ENCODE measurements at places on chromosomes 3 and 15.

DNA sequence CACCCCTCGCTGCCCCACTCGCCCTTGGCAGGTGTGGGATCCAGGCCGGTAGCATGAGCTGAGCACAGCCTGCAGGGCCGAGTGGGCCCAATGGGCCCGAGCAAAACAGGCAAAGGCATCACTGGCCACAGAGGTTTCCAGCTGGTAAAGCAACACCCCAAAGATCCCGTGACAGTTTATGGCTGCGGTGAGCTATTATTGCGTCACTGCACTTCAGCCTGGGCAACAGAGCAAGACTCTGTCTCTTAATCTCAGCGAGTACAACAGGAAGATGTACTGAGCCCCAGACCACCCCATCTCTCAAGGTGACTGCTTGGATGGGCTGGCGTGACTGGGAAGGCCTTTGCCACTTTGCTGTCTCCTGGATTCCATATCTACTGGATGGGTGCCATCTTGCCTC lies 4.3 kb downstream of the JMJD7 start:
- no peak for DNase-seq
- no peaks in the 10 kb centered on the region for H3K36me3 ChIP-seq

GRCh38 chr3:188695241-188695640 lies 476.5 kb upstream of the TPRG1 start:
- no peak overlapping the region for H3K4me3 ChIP-seq
- no peaks in the 10 kb centered on the region for H3K27me3 ChIP-seq
- no peak for DNase-seq
- no peak overlapping the region for H3K27ac ChIP-seq
- no peaks in the 10 kb centered on the region for H3K4me1 ChIP-seq

DNA sequence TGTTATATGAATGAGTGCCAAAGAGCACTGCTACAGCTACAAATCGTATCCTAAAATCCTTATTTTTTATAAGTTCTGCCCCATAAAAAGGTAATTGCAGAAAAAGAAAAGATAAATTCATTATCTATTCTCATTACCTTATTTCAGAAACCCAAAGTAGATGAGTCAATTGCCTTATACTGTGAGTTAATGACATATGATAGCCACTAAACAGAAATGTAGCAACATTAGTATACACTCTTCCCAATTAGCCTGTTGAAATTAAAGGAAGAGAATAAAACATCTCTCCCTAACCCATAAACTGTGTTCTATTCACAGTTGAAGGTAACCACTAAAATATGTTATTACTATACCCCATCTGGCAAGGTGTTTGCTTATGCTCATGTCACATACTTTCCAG lies 11.0 kb downstream of the TBL1XR1 start:
- no peak overlapping the region for H3K27ac ChIP-seq
- no peaks in the 10 kb centered on the region for H3K27me3 ChIP-seq
- H3K4me3 ChIP-seq: no peak overlapping the region
- DNase-seq: no peak

DNA sequence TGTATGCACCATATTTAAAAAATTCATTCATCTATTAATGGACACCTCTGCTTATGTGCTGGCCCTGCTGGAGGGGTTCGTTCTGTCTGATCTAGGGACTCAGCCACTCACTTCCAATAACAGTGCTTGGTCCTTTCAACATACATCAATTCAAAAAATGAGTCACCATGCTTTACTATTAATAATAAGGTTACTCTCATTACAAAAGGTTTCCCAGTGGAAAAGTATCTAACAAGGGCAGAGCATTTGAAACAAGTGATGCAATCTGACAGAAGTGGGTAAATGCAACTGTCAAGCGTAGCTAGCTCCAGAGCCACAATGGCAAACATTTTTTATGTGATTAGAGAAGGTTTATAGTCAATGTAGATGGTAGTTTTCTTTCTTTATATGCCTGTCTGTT lies 67.9 kb upstream of the TNIK start:
- no peak overlapping the region for H3K27ac ChIP-seq
- H3K4me1 ChIP-seq: no peaks in the 10 kb centered on the region

GRCh38 chr15:86744198-86744780 lies 664.6 kb downstream of the AGBL1 start:
- no peaks in the 10 kb centered on the region for H3K36me3 ChIP-seq
- no peak overlapping the region for H3K4me3 ChIP-seq
- peaks cover 6% of the 10 kb centered on the region for H3K4me1 ChIP-seq
- H3K27ac ChIP-seq: no peak overlapping the region
- H3K27me3 ChIP-seq: no peaks in the 10 kb centered on the region
- DNase-seq: no peak

- no peaks in the 10 kb centered on the region for H3K36me3 ChIP-seq
- DNase-seq: no peak
- no peak overlapping the region for H3K27ac ChIP-seq
- no peaks in the 10 kb centered on the region for H3K27me3 ChIP-seq
- H3K4me3 ChIP-seq: no peak overlapping the region
Measured at GRCh38 chr15:29100486-29101000, 169.1 kb downstream of the NSMCE3 start.

DNA sequence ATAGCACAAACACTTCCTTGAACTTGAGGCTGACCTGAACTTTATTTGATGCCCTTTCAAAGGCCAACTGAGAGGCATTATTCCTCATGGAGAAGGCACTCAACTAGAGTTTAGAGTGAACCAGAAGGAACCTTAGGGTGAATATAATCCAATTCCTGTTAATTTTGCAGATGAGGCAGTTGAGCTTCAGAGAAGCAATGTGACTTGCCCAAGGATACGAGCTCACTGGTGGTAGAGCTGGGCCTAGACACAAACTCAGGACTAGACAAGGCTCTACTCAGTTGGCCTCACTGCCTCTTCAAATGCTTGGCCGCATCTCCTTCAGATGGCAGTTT lies 172.7 kb upstream of the ADAMTS9 start:
- no peaks in the 10 kb centered on the region for H3K27me3 ChIP-seq
- no peak overlapping the region for H3K4me3 ChIP-seq
- no peaks in the 10 kb centered on the region for H3K36me3 ChIP-seq
- H3K4me1 ChIP-seq: no peaks in the 10 kb centered on the region

- no peak overlapping the region for H3K4me3 ChIP-seq
- no peak for DNase-seq
- H3K27ac ChIP-seq: no peak overlapping the region
Measured at GRCh38 chr3:65210026-65210814, 522.4 kb upstream of the ADAMTS9 start.

DNA sequence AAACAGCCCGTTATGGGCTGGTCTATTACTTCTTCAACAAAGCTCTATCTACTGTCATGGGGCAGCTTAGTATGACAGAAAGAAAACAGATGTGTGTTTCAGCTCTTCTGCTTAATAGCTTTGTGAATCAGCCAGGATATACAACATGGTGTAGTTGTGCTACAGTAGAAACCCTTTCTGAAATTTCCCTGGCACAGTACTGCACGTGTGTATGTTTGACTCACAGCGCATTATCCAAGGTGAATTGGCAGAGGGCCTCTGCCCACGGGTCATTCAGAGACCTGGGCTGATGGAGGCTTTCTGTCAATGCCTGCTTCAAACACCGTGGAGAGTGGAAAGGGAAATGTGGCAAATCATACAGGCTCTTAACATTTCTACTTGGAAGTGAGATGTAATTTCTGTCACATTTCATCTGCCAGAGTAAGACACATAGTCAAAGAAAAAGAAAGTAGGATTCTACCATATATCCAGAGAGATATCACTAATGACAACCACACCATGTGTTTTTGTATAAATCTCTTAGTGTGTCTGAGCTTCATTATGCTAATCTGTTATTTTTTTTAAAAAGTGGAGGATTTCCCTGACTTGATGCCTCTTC lies 505.1 kb downstream of the CNTN4 start:
- H3K4me3 ChIP-seq: no peak overlapping the region
- no peaks in the 10 kb centered on the region for H3K4me1 ChIP-seq
- no peak overlapping the region for H3K27ac ChIP-seq
- no peaks in the 10 kb centered on the region for H3K27me3 ChIP-seq
- H3K36me3 ChIP-seq: no peaks in the 10 kb centered on the region

DNA sequence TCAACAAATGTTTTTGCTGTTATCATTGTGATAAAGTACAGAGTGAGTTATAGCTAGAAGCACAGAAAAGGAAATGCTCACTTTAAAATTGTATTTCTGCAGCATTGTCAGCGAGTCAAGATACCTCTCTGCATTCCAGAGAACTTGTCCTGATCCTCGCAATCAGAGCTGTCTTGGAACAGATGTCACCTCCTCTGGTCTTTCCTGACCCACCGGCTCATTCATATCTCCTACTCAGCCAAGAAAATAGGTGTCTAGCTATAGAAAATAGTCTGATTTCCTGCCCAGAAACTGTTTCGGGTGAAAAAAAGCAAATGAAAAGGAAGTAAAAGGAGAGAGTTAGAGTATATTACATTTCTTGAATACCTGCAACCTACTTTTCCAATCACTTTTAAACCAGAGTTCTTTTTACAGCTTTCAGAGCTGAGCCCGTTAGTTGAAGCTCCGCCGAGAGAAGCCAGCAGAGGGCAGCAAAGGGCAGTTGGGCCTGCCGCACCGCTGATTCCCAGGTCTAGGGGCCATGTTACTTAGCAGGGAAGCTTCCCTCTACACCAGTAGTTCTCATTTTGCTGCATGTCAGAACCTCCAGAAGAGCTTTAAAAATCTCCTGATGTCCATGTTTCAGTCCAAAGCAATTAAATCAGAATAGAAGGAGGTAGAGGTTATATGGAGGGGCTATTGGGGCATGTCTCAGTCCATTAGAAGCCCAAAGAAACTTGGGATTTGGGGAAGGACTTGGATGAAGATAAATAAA lies 185.7 kb upstream of the THRB start:
- no peaks in the 10 kb centered on the region for H3K36me3 ChIP-seq
- no peaks in the 10 kb centered on the region for H3K27me3 ChIP-seq
- peak; percentile 94 for DNase-seq

GRCh38 chr3:149765762-149766334 lies 13.6 kb upstream of the COMMD2 start:
- no peak overlapping the region for H3K27ac ChIP-seq
- DNase-seq: no peak
- H3K4me3 ChIP-seq: no peak overlapping the region
- H3K4me1 ChIP-seq: no peaks in the 10 kb centered on the region

DNA sequence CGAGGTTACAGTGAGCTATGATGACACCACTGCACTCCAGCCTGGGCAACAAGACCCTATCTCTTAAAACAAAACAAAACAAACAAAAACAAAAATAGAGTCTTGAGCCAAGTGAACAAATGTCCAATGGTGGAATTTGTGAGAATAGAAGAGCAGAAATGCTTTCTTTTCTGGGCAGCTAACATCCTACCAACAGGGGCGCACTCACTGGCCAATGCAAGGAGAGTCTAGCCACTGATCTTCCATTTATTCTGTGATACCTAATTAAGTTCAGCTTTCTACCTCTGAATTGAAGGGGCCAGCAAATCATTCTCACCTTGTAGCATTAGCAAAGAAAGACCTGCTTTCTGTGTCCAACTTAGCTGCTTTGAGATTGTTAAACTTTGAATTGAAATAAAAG lies 301.9 kb upstream of the NR2F2 start:
- no peak overlapping the region for H3K27ac ChIP-seq
- no peaks in the 10 kb centered on the region for H3K27me3 ChIP-seq
- H3K4me1 ChIP-seq: no peaks in the 10 kb centered on the region
- no peak overlapping the region for H3K4me3 ChIP-seq
- no peak for DNase-seq

GRCh38 chr3:157330206-157330605 lies 106.4 kb upstream of the PTX3 start:
- H3K36me3 ChIP-seq: no peaks in the 10 kb centered on the region
- H3K4me3 ChIP-seq: no peak overlapping the region
- H3K4me1 ChIP-seq: no peaks in the 10 kb centered on the region
- DNase-seq: no peak
- H3K27me3 ChIP-seq: no peaks in the 10 kb centered on the region

- H3K4me1 ChIP-seq: no peaks in the 10 kb centered on the region
- H3K27me3 ChIP-seq: peaks cover 16% of the 10 kb centered on the region
- DNase-seq: no peak
- no peaks in the 10 kb centered on the region for H3K36me3 ChIP-seq
Measured at GRCh38 chr15:100705841-100706240, 103.5 kb downstream of the ASB7 start.

GRCh38 chr15:29410338-29410737 lies 140.7 kb upstream of the NSMCE3 start:
- H3K4me1 ChIP-seq: no peaks in the 10 kb centered on the region
- no peak overlapping the region for H3K4me3 ChIP-seq
- no peak overlapping the region for H3K27ac ChIP-seq
- no peaks in the 10 kb centered on the region for H3K27me3 ChIP-seq
- peak; percentile 55 for DNase-seq
- H3K36me3 ChIP-seq: no peaks in the 10 kb centered on the region

DNA sequence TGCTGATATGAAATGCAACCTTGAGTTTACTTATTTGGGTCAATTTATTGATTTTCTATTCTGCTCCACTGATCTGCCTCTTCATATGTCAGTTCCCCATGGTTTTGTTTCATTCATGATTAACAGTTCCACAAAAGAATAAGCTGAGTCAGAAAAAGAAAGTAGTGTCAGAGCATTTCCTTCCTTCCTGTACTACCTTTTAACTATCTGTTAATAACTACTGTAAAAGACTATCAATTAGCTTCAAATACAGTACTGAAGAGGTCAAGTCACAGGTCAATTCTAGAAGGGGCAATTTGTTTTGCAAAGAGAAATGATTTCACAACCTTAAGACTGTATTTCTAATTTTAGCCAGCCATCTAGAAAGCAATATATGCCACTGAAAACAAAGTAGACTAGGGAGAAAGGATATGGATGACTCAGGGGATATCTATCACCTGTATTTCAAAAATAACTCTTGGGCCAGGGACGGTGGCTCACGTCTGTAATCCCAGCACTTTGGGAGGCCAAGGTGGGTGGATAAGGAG lies 129.5 kb downstream of the TFDP2 start:
- no peak overlapping the region for H3K4me3 ChIP-seq
- DNase-seq: no peak
- H3K27me3 ChIP-seq: no peaks in the 10 kb centered on the region
- no peaks in the 10 kb centered on the region for H3K36me3 ChIP-seq

- H3K36me3 ChIP-seq: no peaks in the 10 kb centered on the region
- no peak overlapping the region for H3K27ac ChIP-seq
- no peaks in the 10 kb centered on the region for H3K4me1 ChIP-seq
- no peak overlapping the region for H3K4me3 ChIP-seq
Measured at GRCh38 chr3:136639069-136639468, 113.1 kb downstream of the STAG1 start.

DNA sequence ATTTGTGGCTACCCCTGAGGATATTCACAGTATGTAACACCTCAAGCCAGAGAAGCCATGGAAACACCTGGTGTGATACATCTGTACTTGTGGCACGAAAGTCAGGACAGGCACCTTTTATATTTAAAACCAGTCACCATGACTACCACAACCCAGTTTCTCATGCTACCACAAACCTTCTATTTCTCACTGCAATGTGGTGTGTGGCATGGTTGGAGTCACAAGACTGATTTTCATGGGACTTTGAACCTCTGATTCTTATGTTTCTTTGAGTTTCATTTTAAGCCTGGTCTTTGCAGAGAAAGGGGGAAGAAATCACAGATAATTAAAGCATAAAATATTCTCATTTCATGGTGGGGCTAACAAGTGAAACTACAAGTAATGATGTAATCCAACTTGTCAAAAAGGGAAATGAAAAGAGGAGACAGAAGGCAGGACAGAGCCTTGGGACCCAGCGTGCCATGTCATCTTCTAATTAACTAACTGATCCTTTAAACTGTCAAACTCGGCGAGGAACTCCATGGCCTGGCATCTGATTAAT lies 175.9 kb downstream of the PDZRN3 start:
- H3K4me1 ChIP-seq: peaks cover 20% of the 10 kb centered on the region
- no peak overlapping the region for H3K27ac ChIP-seq
- H3K27me3 ChIP-seq: no peaks in the 10 kb centered on the region
- DNase-seq: no peak
- no peaks in the 10 kb centered on the region for H3K36me3 ChIP-seq

Data from endodermal cell (in vitro differentiated cells).